ENCODE measurements at places on chromosomes 5 and 9. TPM values are rescaled to one million over a fixed set of nuclear protein-coding genes. Genes with fewer than 3 reads are reported as not detected.

Gene ABCA2
- total RNA-seq = 33.7 TPM

Gene SEMA6A
- total RNA-seq = 0.34 TPM

Gene ASTN2
- 9.5 TPM for total RNA-seq

Gene NMUR2
- not detected for total RNA-seq

Gene IL9
- not detected for total RNA-seq

Gene SLC12A2
- total RNA-seq = 16.2 TPM

Gene ANKRD31
- 0.05 TPM for total RNA-seq

Gene SLC6A18
- total RNA-seq = not detected

Gene FAM81B
- not detected for total RNA-seq

Gene FOXD4
- 0.44 TPM for total RNA-seq

Gene CD72
- 1.4 TPM for total RNA-seq

Gene CLINT1
- 75.4 TPM for total RNA-seq

Gene PARP8
- 5.8 TPM for total RNA-seq

DNA sequence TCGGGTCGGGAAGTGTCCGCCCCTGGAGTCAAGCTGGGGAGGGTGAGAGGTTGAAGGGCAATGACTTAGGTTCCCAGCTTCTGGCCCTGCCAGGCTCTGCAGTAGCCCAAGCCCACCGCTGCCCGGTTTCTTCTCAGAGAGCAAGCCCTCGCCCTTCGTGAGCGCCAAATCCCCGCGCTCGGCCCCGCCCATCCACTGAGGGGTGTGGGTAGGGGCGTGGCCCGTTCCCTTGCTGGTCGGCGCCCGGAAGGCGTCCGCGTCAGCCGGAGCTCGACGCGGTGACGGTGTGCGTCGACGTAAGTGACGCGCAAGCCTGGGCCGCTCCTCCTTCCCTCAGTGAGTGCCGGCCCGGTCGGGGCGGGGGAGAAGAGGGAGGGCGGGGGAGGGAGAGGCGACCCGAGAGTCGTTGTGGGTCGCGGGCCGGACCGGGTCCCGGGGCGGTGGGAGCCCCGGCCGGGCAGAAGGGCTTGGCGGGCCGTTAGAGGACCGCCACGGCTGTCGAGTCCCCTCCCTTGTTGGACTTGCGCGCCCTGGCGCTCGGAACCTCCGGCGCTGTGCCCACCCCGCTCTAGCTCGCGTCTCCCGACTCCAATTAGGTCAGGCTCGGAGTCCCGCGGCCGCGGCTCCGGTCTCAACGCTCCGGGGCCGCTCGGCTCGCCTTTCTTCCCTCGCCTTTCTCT, 659 bp downstream of the ZNF131 start:
- peak; percentile 90 for DNase-seq

DNA sequence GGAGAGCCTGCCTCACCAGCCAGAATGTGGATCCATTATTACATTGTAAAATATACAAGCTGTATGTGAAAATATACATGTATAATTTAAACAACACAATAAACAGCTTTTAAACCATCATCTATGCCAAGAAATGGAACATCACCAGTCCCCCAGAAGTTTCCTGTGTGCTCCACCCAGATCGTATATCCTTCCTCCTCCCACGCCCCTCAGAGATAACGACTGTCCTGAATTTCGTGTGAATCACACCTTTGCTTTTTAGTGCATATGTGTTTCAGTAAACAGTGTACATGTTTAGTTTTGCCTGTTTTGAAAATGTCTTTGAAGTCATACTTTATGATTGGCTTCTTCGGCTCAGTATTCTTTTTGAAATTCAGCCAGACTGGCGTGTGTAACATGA, 134.6 kb upstream of the MYO10 start:
- no peak for DNase-seq

GRCh38 chr5:165227515-165227914, 1722.1 kb downstream of the MAT2B start:
- no peak for DNase-seq

- peak; percentile 28 for DNase-seq
Measured at GRCh38 chr9:85569988-85570387, 171.8 kb downstream of the AGTPBP1 start.

DNA sequence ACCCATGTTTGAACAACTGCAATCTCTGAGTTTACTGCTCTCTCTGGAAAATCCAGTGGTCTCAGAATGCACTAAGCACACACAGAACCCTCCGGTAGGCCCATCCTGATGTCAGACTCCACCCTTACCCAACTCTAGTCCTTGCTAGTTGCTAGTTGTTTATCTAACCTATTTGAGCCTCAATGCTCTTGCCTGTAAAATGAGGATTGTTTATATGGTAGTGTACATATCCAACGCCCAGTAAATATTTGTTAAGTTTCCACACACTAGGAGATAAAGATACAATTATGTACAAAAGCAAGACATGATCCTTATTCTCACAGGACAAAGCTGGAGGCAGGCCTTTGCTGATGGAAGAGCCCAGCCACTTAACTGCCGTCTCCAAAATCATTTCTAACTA, 192.2 kb downstream of the SPOCK1 start:
- no peak for DNase-seq

DNA sequence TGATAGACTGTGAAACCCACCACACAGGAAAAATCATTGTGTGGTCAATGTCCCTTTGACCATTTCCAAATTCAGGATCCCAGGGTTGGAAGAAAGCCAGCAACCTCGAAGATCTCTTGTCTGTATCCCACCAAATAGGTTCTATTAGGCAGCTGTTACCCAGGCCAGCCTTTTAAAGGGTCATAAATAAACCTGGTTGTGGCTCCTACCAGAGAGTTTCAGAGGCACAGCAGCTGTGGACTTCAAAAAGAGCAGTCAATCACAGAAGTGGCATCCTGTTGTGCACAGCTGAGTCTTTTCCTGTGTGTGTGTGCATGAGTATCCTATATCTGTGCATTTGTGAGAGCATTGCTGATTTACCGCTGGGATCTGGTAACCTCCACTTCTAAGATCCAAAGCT, 23.7 kb upstream of the OR2S2 start:
- DNase-seq = no peak

DNA sequence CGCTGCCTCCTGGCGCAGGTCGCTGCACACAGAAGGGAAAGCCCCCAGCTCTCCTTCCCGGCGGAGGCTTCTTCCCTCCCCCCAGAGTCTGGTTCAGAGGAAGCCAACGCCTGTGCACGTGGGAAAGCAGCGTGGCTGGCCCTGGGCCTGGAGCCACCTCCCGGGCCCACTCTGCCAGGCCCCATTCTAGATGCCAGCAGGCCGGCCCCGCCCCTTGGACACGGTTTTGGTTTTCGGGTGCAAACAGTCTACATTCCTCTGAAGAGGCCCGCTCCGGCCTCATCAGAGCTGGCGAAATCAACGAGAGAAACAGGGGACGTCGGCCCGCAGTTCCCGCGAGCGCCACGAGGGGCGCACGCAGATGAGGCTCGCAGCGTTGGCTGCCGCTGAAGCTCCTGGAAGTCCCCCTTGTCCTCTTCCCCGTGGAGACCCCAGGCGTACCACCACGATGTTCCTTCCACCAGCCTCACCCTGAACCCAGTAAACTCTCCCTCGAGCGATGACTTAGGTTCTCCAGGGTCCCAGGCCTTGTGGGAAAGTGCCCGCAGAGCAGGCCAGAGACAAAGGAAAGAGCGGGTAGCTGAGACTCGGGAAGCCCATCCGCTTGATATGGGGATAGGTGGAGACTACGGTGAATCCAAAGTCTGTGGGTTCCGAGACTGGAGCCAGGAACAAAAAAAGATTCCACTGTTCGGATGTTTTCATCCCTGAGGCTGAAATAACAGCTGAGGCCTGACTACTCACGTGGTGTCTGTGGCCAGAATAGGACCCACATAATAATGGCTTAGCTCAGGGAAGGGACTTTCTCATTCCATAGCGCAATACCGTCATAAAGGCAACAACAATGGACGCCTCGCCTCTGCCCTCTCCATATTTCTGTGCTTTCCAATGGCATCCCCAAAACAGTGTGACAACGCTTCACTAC, 64.2 kb downstream of the KLF4 start:
- no peak for DNase-seq

DNA sequence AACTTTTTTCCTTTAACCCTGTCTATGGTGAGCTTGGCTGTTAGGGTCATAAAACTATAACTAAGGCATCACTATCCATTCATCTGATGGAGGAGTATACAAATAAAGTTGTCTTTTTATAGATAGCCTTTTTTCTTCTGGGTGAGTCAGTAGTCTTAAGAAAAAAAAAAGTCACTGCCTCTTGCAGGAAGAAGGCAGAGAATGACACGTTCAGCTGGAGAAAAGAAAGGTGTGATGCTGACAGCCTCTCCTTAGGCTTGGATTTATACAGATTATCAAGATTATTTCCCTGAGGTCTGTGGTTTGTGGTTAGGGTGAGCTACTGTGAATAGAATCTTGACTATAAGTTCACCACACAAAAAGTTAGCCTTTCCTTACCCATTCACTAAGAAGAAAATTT, 23.0 kb downstream of the EPB41L4B start:
- DNase-seq = peak; percentile 66

GRCh38 chr9:13002740-13003139, 227.9 kb downstream of the LURAP1L start:
- DNase-seq = no peak

- DNase-seq = no peak
Measured at GRCh38 chr5:76685704-76686103, 30.2 kb upstream of the F2R start.

- DNase-seq = no peak
Measured at GRCh38 chr9:93115486-93116071, 18.5 kb downstream of the NINJ1 start.

DNA sequence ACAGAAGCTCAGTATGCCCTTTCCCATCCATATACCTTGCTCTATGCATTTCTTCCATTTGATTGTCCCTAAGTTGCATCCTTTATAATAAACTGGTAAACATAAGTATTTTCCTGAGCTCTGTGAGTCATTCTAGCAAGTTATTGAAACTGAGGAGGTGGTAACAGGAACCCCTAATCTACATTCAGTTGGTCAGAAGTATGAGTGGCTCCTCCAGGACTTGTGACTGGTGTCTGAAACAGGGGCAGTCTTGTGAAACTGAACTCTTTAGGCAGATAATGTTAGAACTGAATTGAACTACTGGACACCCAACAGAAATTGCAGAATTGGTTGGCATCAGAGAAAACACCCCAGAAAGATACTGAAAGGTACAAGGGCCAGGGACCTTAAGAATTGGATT, 133.1 kb upstream of the POU5F2 start:
- no peak for DNase-seq

- no peak for DNase-seq
Measured at GRCh38 chr9:133514460-133515239, 10.1 kb downstream of the MYMK start.

GRCh38 chr5:98605426-98605825, 168.0 kb upstream of the RGMB start:
- DNase-seq = no peak

- no peak for DNase-seq
Measured at GRCh38 chr5:103907001-103907400, 344.4 kb upstream of the NUDT12 start.

- DNase-seq = no peak
Measured at GRCh38 chr5:105132581-105132980, 1570.0 kb upstream of the NUDT12 start.

- DNase-seq = no peak
Measured at GRCh38 chr9:133539991-133540697, 5.6 kb downstream of the ADAMTSL2 start.

DNA sequence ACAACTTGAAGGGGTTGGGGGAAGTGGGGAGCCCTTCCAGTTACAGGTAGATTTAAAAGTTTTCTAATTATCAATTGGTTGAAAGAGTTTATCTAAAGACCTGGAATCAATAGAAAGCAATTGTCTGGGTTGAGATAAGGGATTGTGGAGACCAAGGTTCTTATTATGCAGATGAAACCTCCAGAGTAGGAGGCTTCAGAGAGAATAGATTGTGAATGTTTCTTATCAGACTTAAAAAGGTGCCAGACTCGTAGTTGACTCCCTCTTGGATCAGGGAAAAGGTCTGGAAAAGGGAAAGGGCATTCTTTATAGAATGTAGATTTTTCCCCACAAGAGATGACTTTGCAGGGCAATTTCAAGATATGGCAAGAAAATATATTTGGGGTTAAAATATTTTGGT, 100.8 kb downstream of the GADD45G start:
- DNase-seq = no peak

GRCh38 chr9:3730511-3730922, 204.7 kb upstream of the RFX3 start:
- no peak for DNase-seq

DNA sequence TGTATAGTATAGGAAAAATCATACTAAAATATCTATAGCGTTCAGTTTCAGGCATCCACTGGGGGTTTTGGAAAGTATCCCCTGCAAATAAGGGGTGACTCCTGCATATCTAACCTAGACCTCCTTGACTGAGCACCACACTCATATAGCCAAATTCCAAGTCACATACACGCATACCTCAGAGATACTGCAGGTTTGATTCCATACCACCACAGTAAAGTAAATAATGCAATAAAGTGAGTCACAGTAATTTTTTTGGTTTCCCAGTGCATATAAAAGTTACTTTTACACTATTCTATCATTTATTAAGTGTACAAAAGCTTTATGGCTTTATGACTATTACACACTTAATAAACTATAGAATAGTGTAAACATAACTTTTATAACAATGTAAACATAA, 151.3 kb downstream of the CCDC192 start:
- DNase-seq = no peak

- DNase-seq = no peak
Measured at GRCh38 chr5:106964132-106964531, 706.6 kb downstream of the EFNA5 start.

- no peak for DNase-seq
Measured at GRCh38 chr9:7777771-7778170, 21.8 kb downstream of the DMAC1 start.

GRCh38 chr5:170573114-170573513, 69.3 kb downstream of the KCNIP1 start:
- DNase-seq = no peak

DNA sequence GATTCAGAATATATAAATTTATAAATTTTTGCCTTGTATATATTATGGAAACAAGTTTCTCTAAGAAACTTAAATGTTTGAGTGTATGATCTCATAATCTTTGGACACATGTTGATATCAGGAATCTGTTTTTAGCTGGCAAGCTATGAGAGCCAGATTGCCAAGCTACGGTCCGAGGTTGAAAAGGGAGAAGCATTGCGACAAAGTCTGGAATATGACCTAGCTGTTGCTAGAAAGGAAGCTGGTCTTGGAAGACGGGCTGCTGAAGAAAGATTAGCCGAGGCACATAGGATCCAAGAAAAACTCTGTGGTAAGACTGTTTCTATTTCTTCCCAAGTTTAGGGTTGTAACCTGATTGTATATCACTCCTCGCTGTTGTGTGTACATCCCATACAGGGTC, 25.9 kb downstream of the CCDC171 start:
- no peak for DNase-seq

- DNase-seq = no peak
Measured at GRCh38 chr5:156109317-156110023, 217.5 kb upstream of the SGCD start.

DNA sequence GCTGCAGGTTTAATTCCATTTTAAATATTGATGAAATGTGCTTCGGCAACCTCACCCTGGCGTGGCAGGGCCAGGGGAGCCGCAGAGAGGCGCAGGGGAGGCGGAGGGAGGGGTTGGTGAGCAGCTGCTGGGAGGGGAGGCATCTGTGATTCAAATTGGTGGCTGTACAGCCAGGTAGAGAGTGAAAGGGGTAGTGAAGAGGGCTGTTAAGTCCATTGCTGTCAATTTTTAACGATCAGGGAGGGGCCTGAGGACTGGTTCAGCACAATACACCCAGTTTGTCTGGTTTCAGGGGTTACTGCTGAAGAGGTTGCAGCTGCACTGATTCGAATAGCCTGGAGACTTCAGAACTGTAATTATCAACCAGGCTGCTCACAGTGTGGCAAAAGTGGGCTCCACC, 31.3 kb downstream of the LHX6 start:
- DNase-seq = no peak

Data from HFFc6 (cell line).